ENCODE measurements at places on chromosomes 12 and 14. TPM values are rescaled to one million over a fixed set of nuclear protein-coding genes. Genes with fewer than 3 reads are reported as not detected.

- no peak for DNase-seq
- H3K27me3 ChIP-seq, result peaks cover 4% of the 10 kb centered on the region
- H3K27ac ChIP-seq, result no peak overlapping the region
- H3K36me3 ChIP-seq, result no peaks in the 10 kb centered on the region
Measured at GRCh38 chr12:103756443-103756842, 84.6 kb downstream of the NT5DC3 start.

GRCh38 chr14:99231850-99232713 is 39.9 kb downstream of the BCL11B start:
- H3K27me3 ChIP-seq, result no peaks in the 10 kb centered on the region
- H3K27ac ChIP-seq, result peak overlapping the region; percentile 98
- peaks cover 95% of the 10 kb centered on the region for H3K4me1 ChIP-seq
- peaks cover 80% of the 10 kb centered on the region for H3K36me3 ChIP-seq
- H3K4me3 ChIP-seq, result peak overlapping the region; percentile 73

DNA sequence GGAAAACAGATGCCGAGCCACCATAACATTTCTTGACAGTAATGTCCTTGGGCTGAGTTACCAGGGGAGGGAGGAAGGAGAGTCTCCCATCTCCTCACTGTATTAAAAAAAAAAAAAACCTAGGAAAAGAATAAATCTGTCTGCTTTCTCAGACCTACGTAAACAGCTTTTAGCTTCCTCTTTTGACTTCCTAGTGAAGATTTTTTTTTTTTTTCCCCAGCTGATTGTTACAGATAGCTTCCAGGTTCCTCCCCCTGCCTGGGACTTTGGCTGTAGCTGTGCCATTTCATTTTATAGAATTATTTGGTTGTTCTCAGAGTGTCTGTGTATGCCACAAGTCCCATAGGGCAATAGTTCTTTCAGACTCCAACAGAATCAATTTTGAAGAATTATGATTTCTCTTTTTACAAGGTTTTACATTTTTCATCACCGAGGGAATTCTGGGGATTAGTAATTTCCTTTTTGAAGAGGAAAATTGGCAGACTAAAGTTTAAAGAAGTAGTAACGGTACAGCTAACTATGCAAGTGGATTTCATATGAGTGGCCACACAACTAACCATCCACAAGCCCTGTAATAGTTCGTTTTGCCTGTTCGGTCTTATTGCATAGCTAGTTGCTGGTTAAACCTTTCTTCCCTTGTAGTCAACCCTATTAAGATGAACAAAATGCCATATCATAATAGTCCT is 23.1 kb upstream of the GNS start:
- H3K27me3 ChIP-seq, result peaks cover 51% of the 10 kb centered on the region
- peaks cover 17% of the 10 kb centered on the region for H3K4me1 ChIP-seq
- no peak overlapping the region for H3K27ac ChIP-seq
- no peaks in the 10 kb centered on the region for H3K36me3 ChIP-seq
- no peak for DNase-seq

DNA sequence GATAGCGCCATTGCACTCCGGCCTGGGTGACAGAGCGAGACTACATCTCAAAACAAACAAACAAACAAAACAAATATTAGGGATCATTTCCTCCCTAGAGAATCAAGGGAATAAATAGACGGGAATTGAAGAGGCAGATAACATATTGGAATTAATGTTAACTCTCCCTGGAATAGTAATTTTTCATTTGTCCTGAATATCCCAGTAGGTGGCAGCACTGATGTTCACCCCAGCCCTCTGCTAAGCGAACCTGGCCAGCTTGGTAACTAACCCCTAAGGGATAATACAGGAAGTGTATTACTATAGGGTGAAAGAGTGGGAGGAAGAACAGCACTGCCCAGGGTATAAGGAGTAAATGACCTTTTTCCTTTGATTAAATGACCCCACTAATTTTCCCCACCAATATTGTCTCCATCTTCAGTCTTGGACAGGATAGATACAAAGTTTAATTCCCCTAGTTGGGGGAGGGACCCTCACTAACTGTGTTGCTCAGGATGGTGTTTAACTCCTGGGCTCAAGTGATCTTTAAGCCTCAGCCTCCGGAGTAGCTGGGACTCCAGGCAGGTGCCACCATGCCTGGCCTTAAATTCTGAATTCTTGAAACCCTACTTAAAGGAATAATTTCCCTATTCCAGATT is 40.5 kb downstream of the SLC2A14 start:
- H3K27ac ChIP-seq, result no peak overlapping the region
- H3K4me1 ChIP-seq, result peaks cover 2% of the 10 kb centered on the region
- peaks cover 2% of the 10 kb centered on the region for H3K27me3 ChIP-seq
- no peaks in the 10 kb centered on the region for H3K36me3 ChIP-seq
- H3K4me3 ChIP-seq, result no peak overlapping the region

- H3K4me3 ChIP-seq, result no peak overlapping the region
- peak overlapping the region; percentile 65 for H3K27ac ChIP-seq
- peaks cover 33% of the 10 kb centered on the region for H3K4me1 ChIP-seq
- H3K36me3 ChIP-seq, result peaks cover 18% of the 10 kb centered on the region
- H3K27me3 ChIP-seq, result no peaks in the 10 kb centered on the region
- DNase-seq, result no peak
Measured at GRCh38 chr14:93048843-93049242, 66.9 kb downstream of the ITPK1 start.

- no peak for DNase-seq
- peaks cover 11% of the 10 kb centered on the region for H3K36me3 ChIP-seq
- H3K27me3 ChIP-seq, result no peaks in the 10 kb centered on the region
- H3K4me1 ChIP-seq, result no peaks in the 10 kb centered on the region
Measured at GRCh38 chr14:35853225-35853624, 27.1 kb downstream of the BRMS1L start.

DNA sequence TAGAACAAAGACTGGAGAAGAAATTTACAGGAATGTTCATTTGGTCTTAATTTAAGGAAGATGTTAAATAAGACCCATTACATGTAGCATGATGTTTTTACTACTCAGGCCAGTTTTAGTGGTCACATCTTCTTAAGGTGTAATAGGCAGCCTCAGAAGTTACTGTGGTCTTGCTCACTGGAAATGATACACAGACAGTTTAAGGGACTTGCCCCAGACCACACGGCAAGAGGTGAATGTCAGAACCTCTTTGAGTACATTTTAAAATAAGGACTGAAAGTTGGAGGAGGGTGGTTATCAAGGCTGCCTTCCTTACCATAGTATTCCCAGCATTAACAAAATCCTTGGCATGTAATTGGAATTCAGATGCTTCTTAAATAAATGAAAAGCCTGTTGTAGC is 37.9 kb downstream of the LRRK2 start:
- no peaks in the 10 kb centered on the region for H3K36me3 ChIP-seq
- H3K4me1 ChIP-seq, result no peaks in the 10 kb centered on the region
- no peak for DNase-seq
- no peak overlapping the region for H3K27ac ChIP-seq
- H3K27me3 ChIP-seq, result no peaks in the 10 kb centered on the region

- H3K4me1 ChIP-seq, result no peaks in the 10 kb centered on the region
- DNase-seq, result no peak
- H3K27ac ChIP-seq, result no peak overlapping the region
Measured at GRCh38 chr12:123293178-123293760, 21.6 kb upstream of the CDK2AP1 start.

DNA sequence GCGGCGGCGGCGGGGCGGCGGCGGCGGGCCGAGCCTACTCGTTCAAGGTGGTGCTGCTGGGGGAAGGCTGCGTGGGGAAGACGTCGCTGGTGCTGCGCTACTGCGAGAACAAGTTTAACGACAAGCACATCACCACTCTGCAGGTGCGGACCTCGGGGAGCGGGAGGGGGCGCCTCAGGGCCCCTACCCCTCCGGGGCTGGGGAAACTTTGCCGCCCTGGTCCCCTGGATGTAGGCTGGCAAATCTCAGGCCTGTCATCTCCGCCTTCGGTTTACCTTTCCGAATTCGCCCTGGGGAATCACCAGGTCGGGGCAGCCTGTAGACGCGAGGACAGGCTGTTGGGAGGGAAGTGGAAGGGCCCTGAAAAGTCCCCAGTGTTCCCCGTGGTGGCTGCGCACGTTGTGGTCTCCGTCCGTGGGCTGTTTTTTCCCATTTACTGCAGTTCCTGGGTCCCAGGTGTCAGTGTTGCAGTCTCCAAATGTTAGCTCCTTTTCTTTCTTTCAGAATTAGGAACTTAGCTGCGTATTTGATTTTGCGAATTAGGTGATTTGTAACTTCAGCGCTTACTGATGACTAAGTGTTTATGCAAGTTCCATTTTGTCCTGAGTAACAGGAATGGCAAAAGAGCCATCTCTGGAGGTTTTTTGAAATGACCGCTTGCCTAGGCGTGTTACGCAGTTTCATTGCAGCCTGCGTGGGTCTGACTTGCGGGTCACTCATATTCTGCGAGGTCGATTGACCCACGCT is 656 bp downstream of the RAB21 start:
- peaks cover 41% of the 10 kb centered on the region for H3K36me3 ChIP-seq
- H3K27me3 ChIP-seq, result peaks cover 12% of the 10 kb centered on the region
- peak overlapping the region; percentile 95 for H3K27ac ChIP-seq
- H3K4me3 ChIP-seq, result peak overlapping the region; percentile 93
- peak; percentile 56 for DNase-seq
- H3K4me1 ChIP-seq, result peaks cover 34% of the 10 kb centered on the region

DNA sequence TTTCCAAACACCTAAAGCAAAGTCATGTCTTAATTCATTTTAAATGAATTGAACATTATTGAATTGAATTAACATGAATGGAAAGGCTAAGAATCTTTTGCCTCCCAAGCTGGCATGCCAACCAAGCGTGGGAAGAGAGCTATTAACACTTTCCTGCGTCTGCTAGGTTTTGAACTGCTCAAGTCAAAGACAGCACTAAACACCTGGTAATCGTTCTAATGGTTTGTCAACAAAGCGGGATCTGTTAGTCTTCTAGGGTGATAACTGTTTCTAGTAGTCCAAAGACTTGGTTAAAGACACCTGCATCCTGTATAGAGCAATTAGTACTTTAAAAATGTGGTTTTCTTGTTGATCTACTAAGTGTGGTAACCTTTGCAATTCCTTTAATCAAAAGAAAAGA is 164.2 kb upstream of the HMGA2 start:
- no peak overlapping the region for H3K27ac ChIP-seq
- H3K27me3 ChIP-seq, result peaks cover 7% of the 10 kb centered on the region
- H3K4me3 ChIP-seq, result no peak overlapping the region
- no peak for DNase-seq

GRCh38 chr12:117060246-117060928 is 38.8 kb downstream of the TESC start:
- H3K36me3 ChIP-seq, result peaks cover 50% of the 10 kb centered on the region
- peak overlapping the region; percentile 75 for H3K27ac ChIP-seq
- peaks cover 68% of the 10 kb centered on the region for H3K4me1 ChIP-seq

DNA sequence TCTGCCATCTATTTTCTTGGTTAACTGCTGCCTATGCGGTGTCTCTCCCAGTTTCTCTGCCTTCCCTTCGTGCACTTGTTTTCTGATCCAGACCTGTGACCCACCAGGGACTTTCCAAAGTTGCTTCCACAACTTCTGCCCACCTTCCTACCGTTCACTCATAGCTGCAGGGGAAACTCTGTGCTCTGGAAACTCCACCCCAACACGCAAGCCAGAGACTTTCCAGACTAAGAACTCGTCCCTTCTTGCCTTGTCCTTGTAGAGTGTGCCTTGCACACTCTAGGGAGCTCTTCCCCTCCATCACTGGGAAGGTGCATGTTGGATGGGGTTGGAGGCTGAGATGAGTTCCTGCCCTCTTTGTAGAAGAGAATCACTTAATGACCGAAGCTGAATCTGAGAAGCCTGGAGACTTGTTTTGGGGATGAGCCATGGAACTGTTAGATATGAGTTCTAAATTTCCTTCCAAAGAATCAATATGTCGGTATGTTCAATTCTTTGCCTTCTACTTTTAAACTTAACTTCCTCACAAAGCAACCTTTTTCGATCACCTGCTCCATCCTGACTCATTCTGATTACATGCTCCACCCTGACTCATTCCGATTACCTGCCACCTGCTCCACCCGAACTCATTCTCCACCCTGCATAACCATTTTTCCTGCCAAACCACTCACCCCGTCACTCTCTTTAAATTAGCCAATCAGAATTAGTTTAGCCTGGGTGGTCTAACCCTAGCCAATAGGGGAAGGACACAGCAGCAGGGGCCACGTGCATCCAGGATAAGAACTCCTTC is 82.1 kb upstream of the CAPRIN2 start:
- H3K27me3 ChIP-seq, result peaks cover 8% of the 10 kb centered on the region
- DNase-seq, result no peak
- H3K27ac ChIP-seq, result no peak overlapping the region
- no peaks in the 10 kb centered on the region for H3K4me1 ChIP-seq
- no peaks in the 10 kb centered on the region for H3K36me3 ChIP-seq
- no peak overlapping the region for H3K4me3 ChIP-seq

DNA sequence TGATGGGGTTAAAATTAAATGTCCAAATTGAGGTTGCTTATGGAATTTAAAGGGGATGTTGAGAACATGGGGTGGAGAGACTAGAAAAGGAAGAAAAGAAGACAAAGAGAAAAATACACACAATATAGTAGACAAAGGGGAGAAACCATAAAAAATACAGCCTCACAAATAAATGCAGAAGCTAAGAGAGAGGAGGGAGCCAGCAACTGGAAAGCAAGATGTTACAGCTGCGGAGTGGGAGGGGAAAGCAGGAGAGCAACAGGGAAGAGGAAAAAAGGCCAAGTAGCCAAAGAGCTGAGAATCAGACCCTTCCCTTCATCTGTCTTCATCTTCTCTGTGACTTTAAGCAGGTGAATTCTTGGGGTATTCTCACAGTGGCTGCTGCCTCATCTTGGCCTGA is 39.7 kb upstream of the SMUG1 start:
- no peaks in the 10 kb centered on the region for H3K27me3 ChIP-seq
- H3K36me3 ChIP-seq, result peaks cover 4% of the 10 kb centered on the region
- no peak overlapping the region for H3K4me3 ChIP-seq
- no peak overlapping the region for H3K27ac ChIP-seq

- H3K4me1 ChIP-seq, result peaks cover 7% of the 10 kb centered on the region
- no peaks in the 10 kb centered on the region for H3K36me3 ChIP-seq
- no peak overlapping the region for H3K27ac ChIP-seq
- DNase-seq, result peak; percentile 78
- H3K4me3 ChIP-seq, result no peak overlapping the region
Measured at GRCh38 chr12:46124848-46125619, 134.7 kb upstream of the SCAF11 start.

GRCh38 chr14:76828339-76829012 is 2.3 kb downstream of the LRRC74A start:
- peaks cover 9% of the 10 kb centered on the region for H3K27me3 ChIP-seq
- H3K27ac ChIP-seq, result no peak overlapping the region
- H3K4me1 ChIP-seq, result no peaks in the 10 kb centered on the region

DNA sequence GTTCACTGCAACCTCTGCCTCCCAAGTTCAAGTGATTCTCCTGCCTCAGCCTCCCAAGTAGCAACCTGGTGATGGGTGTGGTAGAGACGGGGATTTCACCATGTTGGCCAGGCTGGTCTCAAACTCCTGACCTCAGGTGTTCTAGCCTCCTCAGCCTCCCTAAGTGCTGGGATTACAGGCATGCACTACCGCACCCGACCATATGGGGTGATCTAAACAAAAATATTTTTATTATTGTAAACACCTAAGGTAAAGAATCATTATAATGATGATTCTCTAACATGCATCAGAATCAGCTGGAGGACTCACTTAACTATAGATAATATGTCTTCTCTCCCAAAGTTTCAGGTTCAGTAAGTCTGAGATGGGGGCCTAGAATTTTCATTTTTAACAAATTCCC is 96.2 kb upstream of the ALG10 start:
- no peaks in the 10 kb centered on the region for H3K27me3 ChIP-seq
- no peak for DNase-seq
- H3K4me1 ChIP-seq, result no peaks in the 10 kb centered on the region
- no peak overlapping the region for H3K27ac ChIP-seq
- no peak overlapping the region for H3K4me3 ChIP-seq
- H3K36me3 ChIP-seq, result no peaks in the 10 kb centered on the region

Gene SPIC
- total RNA-seq, result not detected

Gene DAO
- not detected for total RNA-seq

Gene KRT4
- total RNA-seq, result not detected

Gene LUM
- not detected for total RNA-seq

Gene B4GALNT1
- total RNA-seq, result 0.99 TPM

Gene KIF21A
- 19.5 TPM for total RNA-seq

Gene CAPZA3
- total RNA-seq, result not detected

Gene SELPLG
- total RNA-seq, result 150 TPM

Gene ACOT4
- total RNA-seq, result 1.3 TPM

Gene KRT5
- not detected for total RNA-seq
